ENCODE measurements at places on chromosomes 4 and X. TPM values are rescaled to one million over a fixed set of nuclear protein-coding genes. Genes with fewer than 3 reads are reported as not detected.

Gene GAGE1
- not detected for total RNA-seq

Gene RAI2
- total RNA-seq = under 0.01 TPM

Gene SLC25A5
- 158 TPM for total RNA-seq

Gene QRFPR
- not detected for total RNA-seq

Gene SMIM10L2A
- not detected for total RNA-seq

Gene TCEAL2
- total RNA-seq = not detected

Gene VCX2
- total RNA-seq = not detected

Gene AFF2
- 0.72 TPM for total RNA-seq

Gene MAGEC1
- total RNA-seq = not detected

Gene NDP
- total RNA-seq = not detected

Gene PHKA2
- 5.7 TPM for total RNA-seq

Gene ATP2B3
- not detected for total RNA-seq

Gene GPR78
- 1.3 TPM for total RNA-seq

Gene EPHA5
- 3.7 TPM for total RNA-seq

Gene LPAR4
- 0.29 TPM for total RNA-seq

Gene C4orf17
- not detected for total RNA-seq

Gene GRXCR1
- not detected for total RNA-seq

Gene S100G
- total RNA-seq = not detected

Gene CENPVL1
- not detected for total RNA-seq

Gene DUSP21
- not detected for total RNA-seq

Gene KDR
- 5.7 TPM for total RNA-seq

Gene XG
- total RNA-seq = 0.57 TPM

Gene BTK
- not detected for total RNA-seq

Gene GAGE12F
- total RNA-seq = not detected

Gene ZNF157
- total RNA-seq = under 0.01 TPM

Gene EMCN
- total RNA-seq = not detected

Gene WDR17
- total RNA-seq = 0.66 TPM

Gene HSD17B13
- 0.22 TPM for total RNA-seq

Gene PAGE4
- total RNA-seq = not detected

Gene APEX2
- 12.0 TPM for total RNA-seq

Gene ARR3
- total RNA-seq = not detected

Gene ADH7
- not detected for total RNA-seq

Gene MBNL3
- total RNA-seq = 11.0 TPM

Measured in placental pericyte (primary cell).